LHCN-M2 (cell line): ENCODE measurements at places on chromosomes 3 and 15. TPM values are rescaled to one million over a fixed set of nuclear protein-coding genes. Genes with fewer than 3 reads are reported as not detected.

DNA sequence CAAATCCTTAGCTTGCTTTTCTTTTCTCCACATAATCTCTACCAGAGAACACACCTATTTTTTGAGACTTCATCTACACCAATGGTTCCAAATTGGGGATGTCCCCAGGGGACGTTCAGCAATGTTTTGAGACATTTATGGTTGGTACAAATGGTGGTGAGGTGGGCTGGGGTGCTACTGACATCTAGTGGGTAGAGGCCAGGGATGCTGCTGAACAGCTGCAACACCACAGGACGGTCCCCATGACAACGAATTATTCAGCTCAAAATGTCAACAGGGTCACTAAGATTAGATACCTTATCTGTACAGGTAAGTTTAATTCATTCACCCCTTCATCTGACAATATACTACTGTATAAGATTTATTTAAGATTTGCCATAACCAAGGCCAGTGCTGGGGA, 14.4 kb downstream of the GK5 start:
- peak; percentile 69 for DNase-seq

DNA sequence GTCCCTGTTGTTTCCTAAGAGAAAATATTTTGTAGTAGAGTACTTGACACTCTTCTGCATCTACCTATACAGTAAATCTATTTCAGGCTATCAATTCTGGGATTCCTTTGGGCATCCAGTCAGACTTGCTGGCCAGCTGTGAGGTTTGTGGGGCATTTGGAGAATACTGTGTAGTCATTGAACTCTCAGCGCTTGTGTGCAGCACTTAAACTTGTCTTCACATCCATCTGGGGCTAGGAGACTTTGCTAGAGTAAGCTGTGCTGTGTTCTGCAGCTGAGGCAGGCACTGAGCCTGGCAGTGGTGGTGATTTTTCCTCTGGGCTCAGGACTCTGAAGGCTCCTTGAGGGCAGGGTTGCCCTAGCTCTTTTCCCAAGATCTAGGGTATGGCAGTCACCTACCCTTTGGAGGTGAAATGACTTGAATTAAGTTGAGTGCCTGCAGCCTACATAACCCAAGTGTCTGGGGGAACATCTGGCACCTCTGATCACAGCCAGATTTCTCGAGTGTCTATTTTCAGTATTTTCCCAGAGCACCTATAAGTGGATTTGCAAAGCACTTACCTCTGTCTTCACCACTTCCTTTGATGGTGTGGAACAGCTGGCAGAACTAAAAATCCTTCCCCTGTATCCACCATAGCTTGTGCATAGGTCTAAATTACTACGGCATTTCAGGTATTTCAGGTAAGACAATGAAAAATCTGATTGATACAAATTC, 19.3 kb downstream of the CLSTN2 start:
- DNase-seq = no peak

DNA sequence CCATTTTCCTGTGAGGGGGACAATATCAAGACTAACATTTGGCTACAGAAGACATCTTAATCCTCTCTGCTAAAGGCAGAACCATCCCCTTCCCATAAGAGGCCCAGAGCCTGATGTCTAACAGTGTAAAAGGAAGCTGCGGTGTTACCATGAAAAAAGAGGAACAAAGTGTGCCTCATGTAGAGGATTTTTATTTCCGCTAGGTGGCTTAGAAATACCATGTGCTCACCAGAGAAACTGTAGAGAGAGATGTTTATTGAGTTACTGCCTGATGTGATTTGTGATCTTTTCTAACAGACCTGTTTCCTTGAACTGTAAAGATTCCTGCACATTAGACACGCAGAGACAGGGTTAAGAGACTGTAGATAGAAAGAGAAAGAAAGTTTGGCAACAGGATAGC, 22.0 kb downstream of the OR5H15 start:
- DNase-seq = peak; percentile 1

- no peak for DNase-seq
These were observed 249.7 kb downstream of the PTPRG start for GRCh38 chr3:61810953-61811497.

- peak; percentile 19 for DNase-seq
These were observed 4.7 kb downstream of the NR1D2 start for GRCh38 chr3:23949784-23950183.

GRCh38 chr15:99720533-99720932, 12.7 kb downstream of the LYSMD4 start:
- no peak for DNase-seq

Gene THAP10
- 8.0 and 8.9 TPM in 2 replicates for total RNA-seq

Gene CHL1
- not detected in 2 replicates for total RNA-seq

Gene HYAL3
- total RNA-seq = 4.2 and 6.9 TPM in 2 replicates

Gene IGSF11
- total RNA-seq = not detected in 2 replicates
